ENCODE measurements at places on chromosomes 12 and 14.
A peak's percentile ranks its signal among the peaks of the same experiment; 100 is the strongest.

DNA sequence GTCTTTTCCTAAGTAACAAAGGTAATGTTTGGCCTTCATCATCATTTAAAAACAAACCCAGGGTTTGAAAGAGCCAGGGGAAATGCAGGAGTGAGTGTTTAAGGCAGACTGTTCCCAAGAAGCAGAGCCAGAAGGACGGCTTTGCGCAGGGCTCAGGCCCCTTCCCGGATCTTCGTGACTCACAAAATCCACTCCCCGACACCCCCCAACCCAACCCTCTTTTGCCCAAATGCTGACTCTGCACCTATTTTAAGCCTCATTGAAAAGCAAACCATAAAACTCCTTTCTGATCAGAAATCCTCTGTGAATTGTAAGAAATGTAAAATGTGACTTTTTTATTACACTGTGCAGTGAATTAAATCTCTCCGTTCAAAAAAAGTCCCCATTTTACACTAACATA is 67.5 kb downstream of the SETD3 start:
- no peak for DNase-seq
- H3K4me1 ChIP-seq: peaks cover 2% of the 10 kb centered on the region
- no peak overlapping the region for H3K27ac ChIP-seq
- no peaks in the 10 kb centered on the region for H3K27me3 ChIP-seq
- H3K4me3 ChIP-seq: no peak overlapping the region

- no peak for DNase-seq
- no peaks in the 10 kb centered on the region for H3K36me3 ChIP-seq
- no peaks in the 10 kb centered on the region for H3K27me3 ChIP-seq
- H3K4me1 ChIP-seq: peaks cover 43% of the 10 kb centered on the region
Measured at GRCh38 chr14:94109915-94110250, 653 bp upstream of the IFI27 start.

DNA sequence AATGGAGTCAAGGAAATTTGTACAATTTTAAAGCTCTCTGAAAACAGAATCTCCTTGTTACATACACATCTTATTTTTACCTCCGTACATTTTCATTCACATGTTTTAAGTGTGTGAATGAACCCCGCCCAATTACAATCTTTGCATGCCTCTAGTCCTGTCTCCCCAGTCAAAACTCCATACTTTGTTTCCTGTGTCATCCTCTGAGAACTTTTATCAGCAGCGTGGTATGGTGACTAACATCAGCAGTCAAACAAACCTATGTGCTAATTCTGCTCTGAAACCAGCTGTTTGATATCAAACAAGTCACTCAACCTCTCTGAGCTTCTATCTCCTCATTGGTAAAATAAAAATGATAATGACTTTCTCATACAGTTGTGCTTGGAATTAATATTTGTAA is 15.8 kb upstream of the ERGIC2 start:
- no peak for DNase-seq
- no peaks in the 10 kb centered on the region for H3K36me3 ChIP-seq
- no peaks in the 10 kb centered on the region for H3K4me1 ChIP-seq
- H3K27ac ChIP-seq: no peak overlapping the region
- no peaks in the 10 kb centered on the region for H3K27me3 ChIP-seq

DNA sequence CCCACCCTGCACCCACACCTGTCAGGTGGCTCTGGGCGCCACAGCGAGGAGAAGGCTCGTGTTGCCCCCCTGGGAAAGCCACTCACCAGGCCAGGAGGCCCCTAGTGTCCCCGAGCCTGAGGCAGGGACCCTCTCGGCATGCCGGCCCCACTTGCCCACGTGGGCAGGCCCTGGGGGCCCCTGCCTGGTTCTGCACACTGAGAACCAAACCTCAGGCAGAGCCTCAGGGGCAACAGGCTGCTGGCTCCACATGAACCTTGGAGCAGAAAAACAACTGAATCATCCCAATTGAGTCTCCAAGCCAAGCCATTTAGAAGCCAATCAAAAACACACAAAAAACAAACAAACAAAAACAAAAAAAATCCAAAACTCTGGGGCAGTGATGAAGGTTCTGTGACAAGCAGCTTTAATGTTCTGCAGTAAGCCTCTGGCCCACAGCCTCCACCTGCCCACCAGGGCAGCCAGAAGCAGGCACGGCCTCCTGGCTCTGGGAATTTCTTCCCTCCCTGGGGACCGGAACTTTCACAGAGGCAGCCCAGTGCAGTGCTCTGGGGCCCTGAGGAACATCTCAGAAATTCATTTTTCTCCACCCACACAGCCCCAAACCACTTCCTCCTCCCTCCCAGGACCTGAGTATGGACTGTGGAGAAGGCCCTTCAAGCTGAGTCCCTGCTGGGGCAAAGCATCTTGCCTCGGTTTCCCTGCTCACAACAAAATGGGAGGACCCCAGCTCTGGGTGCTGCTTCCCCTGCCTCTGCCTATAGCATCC is 90.2 kb downstream of the CHGA start:
- H3K27me3 ChIP-seq: no peaks in the 10 kb centered on the region
- no peak overlapping the region for H3K4me3 ChIP-seq
- H3K4me1 ChIP-seq: peaks cover 51% of the 10 kb centered on the region

DNA sequence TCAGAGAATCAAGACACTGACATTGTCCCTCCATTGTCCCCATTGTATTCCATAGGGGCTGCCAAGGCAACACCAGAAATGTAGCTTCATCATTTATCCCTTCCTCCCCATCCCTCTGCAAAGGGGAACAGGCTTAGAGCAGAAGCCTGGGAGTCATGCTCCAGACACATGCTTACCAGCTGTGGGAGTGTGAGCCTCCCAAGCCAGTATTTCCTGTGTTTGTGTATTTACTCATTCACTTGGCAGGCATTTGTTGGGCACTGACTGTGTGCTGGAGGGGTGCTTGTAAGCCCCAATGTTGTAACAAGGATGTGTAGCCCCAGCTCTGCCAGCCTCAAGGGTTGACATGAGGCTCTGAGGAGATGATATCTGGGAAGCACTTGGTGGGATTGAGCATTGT is 46.0 kb upstream of the TCL1A start:
- DNase-seq: no peak
- no peak overlapping the region for H3K4me3 ChIP-seq
- no peak overlapping the region for H3K27ac ChIP-seq
- H3K4me1 ChIP-seq: no peaks in the 10 kb centered on the region

DNA sequence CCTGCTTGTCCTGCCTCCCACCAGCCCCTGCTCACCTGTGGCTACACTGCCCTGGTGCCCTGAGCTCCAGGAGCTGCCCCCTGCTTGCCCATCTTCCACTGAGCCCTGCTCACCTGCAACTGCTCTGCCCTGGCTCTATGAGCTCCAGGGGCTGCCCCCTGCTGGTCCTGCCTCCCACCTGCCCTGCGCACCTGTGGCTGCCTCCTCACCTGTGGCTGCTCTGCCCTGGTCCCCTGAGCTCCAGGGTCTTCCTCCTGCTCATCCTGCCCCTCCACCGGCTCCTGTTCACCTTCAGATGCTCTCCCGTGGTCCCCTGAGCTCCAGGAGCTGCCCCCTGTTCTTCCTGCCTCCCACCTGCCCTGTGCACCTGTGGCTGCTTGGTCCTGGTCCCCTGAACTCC is 247.6 kb downstream of the TMEM121 start:
- no peaks in the 10 kb centered on the region for H3K36me3 ChIP-seq
- H3K27ac ChIP-seq: no peak overlapping the region
- no peak overlapping the region for H3K4me3 ChIP-seq
- H3K4me1 ChIP-seq: no peaks in the 10 kb centered on the region

GRCh38 chr12:10540776-10541205 is 35.1 kb downstream of the EIF2S3B start:
- DNase-seq: no peak
- H3K4me3 ChIP-seq: no peak overlapping the region
- H3K36me3 ChIP-seq: no peaks in the 10 kb centered on the region
- no peaks in the 10 kb centered on the region for H3K27me3 ChIP-seq

DNA sequence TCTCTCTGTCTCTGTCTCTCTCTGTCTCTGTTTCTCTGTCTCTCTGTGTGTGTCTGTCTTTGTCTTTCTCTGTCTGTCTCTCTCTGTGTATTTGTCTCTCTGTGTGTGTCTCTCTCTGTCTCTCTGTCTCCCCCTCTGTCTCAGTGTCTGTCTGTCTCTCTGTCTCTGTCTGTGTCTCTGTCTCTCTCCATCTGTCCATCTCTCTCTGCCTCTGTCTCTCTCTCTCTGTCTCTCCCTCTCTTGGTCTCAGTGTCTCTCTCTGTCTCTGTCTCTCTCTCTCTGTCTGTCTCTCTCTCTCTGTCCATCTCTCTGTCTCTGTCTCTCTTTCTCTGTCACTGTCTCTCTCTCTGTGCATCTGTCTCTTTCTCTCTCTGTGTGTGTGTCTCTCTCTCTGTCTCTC is 143.8 kb upstream of the GARIN2 start:
- H3K4me1 ChIP-seq: no peaks in the 10 kb centered on the region
- no peaks in the 10 kb centered on the region for H3K36me3 ChIP-seq
- no peak overlapping the region for H3K27ac ChIP-seq
- DNase-seq: no peak
- H3K4me3 ChIP-seq: no peak overlapping the region
- no peaks in the 10 kb centered on the region for H3K27me3 ChIP-seq

GRCh38 chr14:105374389-105374788 is 23.9 kb upstream of the TEX22 start:
- H3K36me3 ChIP-seq: peaks cover 4% of the 10 kb centered on the region
- no peak for DNase-seq
- no peak overlapping the region for H3K27ac ChIP-seq
- H3K4me3 ChIP-seq: no peak overlapping the region
- peaks cover 13% of the 10 kb centered on the region for H3K4me1 ChIP-seq
- H3K27me3 ChIP-seq: no peaks in the 10 kb centered on the region

GRCh38 chr12:122201381-122201780 is 2.1 kb upstream of the B3GNT4 start:
- DNase-seq: no peak
- H3K36me3 ChIP-seq: no peaks in the 10 kb centered on the region
- H3K4me1 ChIP-seq: peaks cover 25% of the 10 kb centered on the region
- H3K4me3 ChIP-seq: no peak overlapping the region
- H3K27ac ChIP-seq: no peak overlapping the region

DNA sequence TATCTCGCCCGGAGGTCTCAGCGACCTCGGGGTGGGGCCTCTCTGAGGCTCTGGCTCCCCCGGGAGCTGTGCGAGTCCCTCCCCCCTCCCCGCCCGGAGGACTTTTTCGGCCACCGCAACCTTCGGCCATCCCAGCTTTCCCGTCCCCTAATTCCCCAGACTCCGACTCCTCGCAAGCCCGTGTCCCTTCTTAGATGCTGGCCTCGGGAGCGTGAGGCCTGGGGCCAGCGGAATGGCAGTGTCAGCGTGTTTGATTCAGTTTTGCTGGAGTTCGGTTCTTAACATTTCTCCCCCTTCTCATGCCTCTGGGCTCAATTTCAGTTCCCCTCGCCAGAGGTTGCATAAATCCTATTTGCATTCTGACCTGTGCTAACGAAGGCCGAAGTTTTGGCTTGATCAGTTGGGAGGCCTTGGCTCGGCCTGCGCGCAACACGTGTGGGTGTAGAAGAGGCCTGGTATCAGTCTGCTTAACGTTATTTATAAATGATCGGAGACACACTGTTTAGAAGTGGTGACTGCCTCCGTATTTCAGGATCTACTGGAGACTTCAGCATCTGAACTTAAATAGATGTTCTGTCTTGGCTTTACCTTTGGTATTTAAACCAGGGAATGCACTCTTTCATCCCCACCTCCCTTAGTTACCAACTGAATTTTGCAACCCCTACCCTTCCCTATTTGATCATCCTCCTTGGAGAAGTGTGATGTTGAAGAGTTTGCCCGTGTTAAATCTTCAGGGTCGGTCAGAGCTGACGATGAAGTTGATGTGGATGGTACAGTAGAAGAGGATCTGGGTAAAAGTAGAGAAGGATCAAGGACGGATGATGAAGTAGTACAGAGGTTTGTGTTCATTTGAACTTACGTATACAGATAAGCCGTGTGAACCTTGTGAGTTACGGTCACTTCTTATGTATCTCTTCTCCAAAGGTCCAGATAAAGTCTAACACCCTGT is 851 bp downstream of the HSP90B1 start:
- peak; percentile 73 for DNase-seq
- peaks cover 28% of the 10 kb centered on the region for H3K36me3 ChIP-seq
- H3K4me1 ChIP-seq: peaks cover 46% of the 10 kb centered on the region

GRCh38 chr12:114141921-114142564 is 175.9 kb upstream of the RBM19 start:
- no peak overlapping the region for H3K4me3 ChIP-seq
- H3K27me3 ChIP-seq: peaks cover 12% of the 10 kb centered on the region
- no peak for DNase-seq
- H3K36me3 ChIP-seq: no peaks in the 10 kb centered on the region
- no peaks in the 10 kb centered on the region for H3K4me1 ChIP-seq

DNA sequence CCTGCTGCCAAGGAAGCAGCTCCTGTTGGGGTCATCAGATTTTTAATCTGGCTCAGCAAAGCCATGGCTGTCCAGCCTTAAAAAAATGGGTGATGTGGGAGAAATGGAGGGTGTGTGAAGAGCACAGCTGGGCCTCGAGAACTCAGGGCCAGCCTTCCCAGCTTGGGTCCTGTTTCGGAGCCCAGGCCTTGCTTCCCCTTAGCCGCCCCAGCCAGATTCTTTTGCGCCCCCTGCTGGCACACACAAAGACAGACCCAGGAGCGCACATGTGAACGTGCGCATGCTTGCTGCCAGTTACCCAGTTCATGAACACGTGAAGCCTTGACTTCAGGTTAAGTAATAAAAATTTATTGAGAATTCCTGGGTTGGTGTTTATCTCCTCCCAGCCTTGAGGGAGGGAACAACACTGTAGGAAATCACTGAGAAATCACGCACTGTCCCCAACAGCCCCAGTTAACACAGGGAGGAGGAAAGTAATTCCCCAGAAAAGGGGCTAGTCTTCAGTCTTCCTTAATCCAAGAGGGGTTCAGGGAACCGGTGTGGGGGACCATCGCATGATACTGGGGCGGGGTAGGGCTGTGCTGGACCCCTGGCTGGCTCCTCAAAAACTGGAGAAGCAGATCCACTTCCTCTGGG is 5.3 kb downstream of the PHB2 start:
- no peaks in the 10 kb centered on the region for H3K27me3 ChIP-seq
- peaks cover 84% of the 10 kb centered on the region for H3K4me1 ChIP-seq
- peak overlapping the region; percentile 93 for H3K27ac ChIP-seq
- peak; percentile 91 for DNase-seq
- H3K36me3 ChIP-seq: peaks cover 40% of the 10 kb centered on the region
- H3K4me3 ChIP-seq: peak overlapping the region; percentile 60

- H3K4me1 ChIP-seq: peaks cover 53% of the 10 kb centered on the region
- H3K27ac ChIP-seq: no peak overlapping the region
- no peaks in the 10 kb centered on the region for H3K36me3 ChIP-seq
- peak overlapping the region; percentile 79 for H3K4me3 ChIP-seq
Measured at GRCh38 chr12:52038447-52038846, 12.8 kb upstream of the NR4A1 start.

DNA sequence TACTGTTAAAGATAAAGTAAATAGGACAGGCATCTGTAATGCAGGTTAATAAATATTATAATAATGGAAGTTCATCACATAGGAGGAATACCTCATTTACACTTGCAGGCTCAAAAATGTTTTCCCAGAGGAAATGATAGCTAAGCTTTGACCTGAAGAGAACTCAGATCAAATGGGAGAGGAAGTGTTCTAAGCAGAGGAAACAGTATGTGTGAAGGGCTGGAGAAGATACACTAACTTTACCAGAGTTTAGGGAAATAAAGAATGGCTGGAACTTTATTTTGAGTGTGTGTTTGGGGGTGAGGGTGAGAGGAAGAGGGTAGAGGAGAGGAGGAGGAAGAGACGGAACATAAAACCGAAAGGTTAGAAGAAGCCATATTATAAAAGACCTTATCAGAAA is 34.0 kb upstream of the AP4S1 start:
- DNase-seq: no peak
- H3K4me1 ChIP-seq: peaks cover 30% of the 10 kb centered on the region
- H3K27ac ChIP-seq: no peak overlapping the region
- no peaks in the 10 kb centered on the region for H3K27me3 ChIP-seq

Data from suprapubic skin (tissue), 4 donors.